Mucosa of gallbladder (tissue), 1 donor: ENCODE measurements at places on chromosomes 4 and X. TPM values are rescaled to one million over a fixed set of nuclear protein-coding genes. Genes with fewer than 3 reads are reported as not detected.

Gene TCEAL6
- not detected for total RNA-seq

Gene EGF
- 1.6 TPM for total RNA-seq

Gene FAM9B
- total RNA-seq, result not detected

Gene BEND4
- total RNA-seq, result 0.20 TPM

Gene KLKB1
- 3.7 TPM for total RNA-seq

Gene NOX1
- total RNA-seq, result not detected

Gene RHOXF2
- not detected for total RNA-seq

Gene GDPD2
- 0.32 TPM for total RNA-seq

Gene CENPU
- total RNA-seq, result 3.8 TPM

Gene SCD5
- total RNA-seq, result 22.9 TPM

Gene YY2
- total RNA-seq, result 1.9 TPM

DNA sequence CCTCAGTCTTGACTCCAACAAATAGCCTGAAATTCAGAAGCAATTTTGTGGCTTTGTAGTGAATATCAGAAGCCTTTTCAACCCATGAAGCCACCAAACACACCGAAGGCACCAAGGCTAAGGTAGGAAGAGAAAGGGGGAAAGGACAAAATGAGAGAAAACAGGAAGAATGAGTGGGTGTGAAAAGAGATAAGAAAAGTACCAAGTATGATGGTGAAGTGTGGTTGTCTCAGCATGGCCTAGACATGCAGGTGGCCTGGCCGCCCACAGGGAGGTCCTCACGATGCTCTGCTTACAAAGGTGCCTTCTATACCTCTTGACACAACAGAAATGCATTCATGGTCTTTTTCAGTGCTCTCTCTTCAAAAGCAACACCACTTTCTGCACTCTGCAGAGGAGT lies 34.9 kb downstream of the ACSL1 start:
- DNase-seq, result no peak

- no peak for DNase-seq
Measured at GRCh38 chr4:187362937-187363857, 632.4 kb upstream of the ZFP42 start.

DNA sequence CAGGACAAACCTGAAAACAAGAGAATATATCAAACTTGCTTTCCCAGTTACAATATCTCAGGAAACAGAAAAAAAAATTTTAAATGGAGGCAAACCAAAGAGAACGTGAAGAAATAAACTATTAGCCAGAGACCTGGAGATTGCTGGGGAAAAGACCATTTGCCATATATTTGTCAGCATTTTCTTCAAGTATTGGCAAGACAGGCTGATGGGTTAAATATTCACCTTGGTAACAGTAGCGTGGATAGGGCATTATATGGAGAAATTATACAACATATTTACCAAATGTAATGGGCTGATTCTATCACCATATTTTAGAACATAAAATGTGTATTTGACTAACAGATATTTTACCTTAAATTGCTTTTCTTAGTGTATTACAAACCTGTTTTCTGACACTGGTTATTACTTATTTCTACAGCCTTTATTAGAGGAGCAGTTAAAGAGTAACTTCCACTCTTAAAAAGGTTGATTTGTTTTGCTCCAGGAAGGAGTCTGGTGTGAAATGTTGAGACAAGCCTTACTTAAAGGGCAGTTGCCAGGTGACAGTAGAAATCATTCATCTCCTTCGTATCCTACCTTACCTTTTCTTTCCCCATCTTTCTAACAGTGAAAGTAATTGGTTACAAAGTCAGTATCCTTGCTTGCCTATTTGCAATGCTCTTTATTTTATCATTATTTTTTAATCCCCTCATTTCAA lies 575.5 kb downstream of the GBA3 start:
- DNase-seq, result no peak

GRCh38 chr4:8127051-8127826 lies 31.4 kb downstream of the ABLIM2 start:
- DNase-seq, result no peak

- no peak for DNase-seq
Measured at GRCh38 chr4:153655002-153655541, 29.0 kb upstream of the TLR2 start.

GRCh38 chrX:154123241-154124219 lies 20.5 kb upstream of the OPN1LW start:
- peak; percentile 58 for DNase-seq

DNA sequence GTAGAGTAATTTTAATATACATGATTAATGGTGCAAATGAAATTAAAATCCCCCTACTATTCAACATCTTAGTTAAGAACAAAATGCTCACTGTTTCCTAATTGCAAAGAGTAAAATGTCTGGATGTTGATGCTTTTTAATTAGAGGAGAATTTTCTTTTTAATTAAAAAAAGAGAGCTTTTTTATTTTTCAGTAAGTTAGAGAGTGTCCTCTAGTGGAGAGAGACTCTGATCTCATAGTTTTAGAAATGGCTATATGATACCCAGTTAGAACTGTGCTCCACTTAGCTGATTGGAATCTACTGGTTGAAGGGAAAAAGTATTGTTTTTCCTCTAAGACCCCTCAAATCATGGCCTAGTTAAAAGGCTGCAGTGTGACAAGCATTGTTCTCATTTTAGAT lies 312.0 kb upstream of the MAGEB2 start:
- DNase-seq, result no peak

GRCh38 chr4:114108869-114109268 lies 129.4 kb upstream of the ARSJ start:
- no peak for DNase-seq

DNA sequence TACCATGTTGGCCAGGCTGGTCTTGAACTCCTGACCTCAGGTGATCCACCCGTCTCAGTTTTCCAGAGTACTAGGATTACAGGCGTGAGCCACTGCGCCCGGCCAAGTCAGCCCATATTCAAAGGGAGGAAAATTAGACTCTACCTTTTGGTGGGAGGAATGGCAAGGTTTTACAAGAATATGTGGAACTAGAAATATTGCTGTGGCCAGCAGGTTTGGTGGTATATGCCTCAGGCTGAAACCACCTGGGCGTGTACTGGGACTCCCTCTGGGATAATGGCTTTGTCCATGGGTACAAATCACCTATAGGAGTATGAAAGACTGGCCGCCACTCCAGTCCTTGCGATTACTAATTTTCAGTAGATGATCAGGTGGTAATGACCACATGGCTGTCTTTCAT lies 32.4 kb downstream of the SAT1 start:
- no peak for DNase-seq

GRCh38 chr4:68797618-68798017 lies 18.2 kb upstream of the UGT2B10 start:
- no peak for DNase-seq

GRCh38 chr4:128521156-128521555 lies 233.5 kb upstream of the PGRMC2 start:
- DNase-seq, result no peak

DNA sequence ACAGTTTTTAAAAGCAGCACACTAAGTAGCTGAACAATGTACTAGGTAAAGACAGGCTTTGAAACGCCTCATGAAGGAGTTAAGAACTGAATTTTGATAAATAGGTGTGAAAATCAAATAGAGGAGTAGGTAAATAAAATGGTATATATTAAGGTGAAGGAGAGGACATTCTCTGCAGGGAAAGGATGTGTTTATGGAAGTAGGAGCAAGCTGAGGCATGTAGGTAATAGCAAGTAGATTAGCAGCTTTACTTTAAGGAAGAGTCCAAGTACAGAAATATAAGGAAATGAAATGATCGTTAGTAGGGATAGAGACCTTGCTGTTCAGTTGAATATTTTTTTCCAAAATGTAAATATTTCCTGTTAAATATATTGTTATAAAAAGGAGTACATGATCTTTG lies 12.5 kb downstream of the METAP1 start:
- DNase-seq, result no peak

DNA sequence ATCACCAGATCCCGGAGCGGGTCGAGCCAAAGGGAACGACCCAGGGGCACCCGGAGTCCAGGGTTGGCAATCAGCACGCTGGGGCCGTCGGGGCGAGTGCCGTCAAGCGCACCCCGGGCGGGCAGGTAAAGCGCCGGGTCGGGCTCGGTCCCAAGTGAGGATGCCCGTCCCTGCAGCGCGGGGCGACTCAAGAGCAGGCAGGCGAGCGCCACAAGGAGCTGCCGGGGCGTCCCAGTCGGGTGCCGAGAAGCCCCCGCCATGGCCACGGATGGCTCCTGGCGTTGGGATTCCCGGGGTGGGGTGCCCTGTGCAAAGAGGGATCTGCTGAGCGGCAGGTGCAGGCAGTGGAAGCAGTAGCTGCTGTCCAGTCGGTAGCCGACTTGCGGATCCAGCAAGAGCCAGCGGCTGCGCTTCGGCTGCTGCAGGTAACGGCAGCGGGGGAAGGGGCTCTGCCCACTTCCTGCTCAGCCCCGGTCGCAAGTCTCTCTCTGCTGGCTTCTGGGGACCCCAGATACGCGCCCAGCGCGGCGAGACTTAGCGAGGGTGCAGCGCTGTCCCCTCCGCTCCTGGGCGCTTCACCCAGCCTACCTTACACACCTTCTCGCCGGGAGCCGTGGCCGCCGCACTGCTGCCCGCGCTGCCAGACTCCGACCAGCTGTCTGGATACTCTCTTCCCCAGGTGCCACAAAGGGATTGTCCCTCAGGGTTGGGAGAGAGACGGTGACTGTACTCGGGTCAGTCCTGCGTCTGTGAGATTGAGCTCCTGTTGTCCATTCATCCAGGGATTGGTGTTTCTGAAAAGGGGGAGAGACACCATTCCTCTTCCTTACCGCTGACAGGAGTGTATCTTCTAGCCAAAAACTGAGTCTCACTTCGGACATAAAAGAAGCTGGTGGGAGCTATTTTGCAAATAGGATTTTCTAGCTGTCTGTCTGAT lies at the start of gene FREM3:
Gene FREM3, minus strand, starts transcription at position 260 of the 937 bp plus-strand sequence. Its CDS starts 0 bp downstream, at position 260.
- no peak for DNase-seq

DNA sequence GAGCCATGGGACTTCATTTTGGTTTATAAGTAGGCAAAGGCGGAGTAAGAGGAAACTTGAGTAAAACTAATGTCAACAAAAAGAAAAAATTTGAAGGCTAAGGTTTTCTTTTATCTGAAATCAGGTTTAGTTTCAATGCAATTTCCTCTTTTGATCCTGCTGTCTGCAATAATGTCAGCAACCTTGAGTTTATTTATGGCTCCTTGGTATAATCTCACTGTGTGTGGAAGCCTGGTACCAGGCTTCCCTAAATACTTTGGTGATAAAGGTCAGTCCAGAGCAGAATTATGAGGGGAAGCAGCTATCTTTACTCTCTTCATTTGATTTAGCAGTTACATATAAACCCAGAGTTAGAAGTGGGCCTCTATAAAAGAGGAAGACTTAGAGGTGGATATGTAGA lies 57.8 kb downstream of the NDNF start:
- no peak for DNase-seq

GRCh38 chr4:82818664-82819662 lies 20.4 kb upstream of the SCD5 start:
- no peak for DNase-seq

GRCh38 chr4:17068392-17068791 lies 169.9 kb upstream of the LDB2 start:
- no peak for DNase-seq

DNA sequence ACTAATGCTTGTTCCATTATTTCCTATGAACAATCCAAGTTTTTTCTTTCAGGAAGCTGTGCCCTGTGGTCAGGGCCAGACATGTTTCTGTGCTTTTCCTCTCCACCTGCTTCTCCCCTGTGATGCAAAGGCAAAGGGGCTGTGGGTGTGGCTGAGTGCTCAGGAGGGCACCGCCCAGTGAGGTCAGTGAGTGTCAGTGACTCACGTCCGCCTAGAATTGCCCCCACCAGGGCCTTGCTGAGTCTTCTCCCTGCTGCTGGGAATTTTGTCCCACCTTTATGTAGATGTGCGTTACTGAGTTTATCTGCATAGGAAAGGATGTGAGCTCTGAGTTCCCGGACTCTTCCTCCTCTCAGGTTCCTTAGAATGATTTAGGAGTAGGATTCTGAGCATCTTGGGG lies 283.2 kb downstream of the DCHS2 start:
- DNase-seq, result no peak

GRCh38 chr4:110138551-110138950 lies 59.9 kb downstream of the ELOVL6 start:
- DNase-seq, result no peak

- no peak for DNase-seq
Measured at GRCh38 chrX:118355225-118355920, 9.5 kb downstream of the WDR44 start.

- no peak for DNase-seq
Measured at GRCh38 chr4:168319486-168320019, 1.0 kb upstream of the DDX60 start.

GRCh38 chr4:163991298-163991865 lies 496.9 kb downstream of the TMA16 start:
- DNase-seq, result no peak

DNA sequence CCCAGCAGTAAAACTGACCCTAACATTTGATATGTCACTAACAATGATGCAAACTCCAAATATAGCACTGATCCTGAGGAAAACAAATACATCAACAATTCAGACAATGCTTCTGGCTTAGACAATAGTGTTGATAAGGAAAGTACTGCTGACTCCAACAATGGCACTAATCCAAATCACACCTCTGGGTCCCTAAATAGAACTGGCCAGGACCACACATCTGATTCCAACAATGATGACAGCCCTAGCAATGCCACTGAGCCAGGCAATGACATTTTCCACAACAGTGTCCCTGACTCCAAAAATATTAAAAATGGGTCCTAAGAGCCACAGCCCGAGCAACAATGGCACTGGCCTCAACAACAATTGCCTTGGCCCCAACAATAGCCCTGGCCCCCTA lies 243.1 kb upstream of the APOOL start:
- DNase-seq, result no peak

- DNase-seq, result no peak
Measured at GRCh38 chrX:37287741-37288444, 61.3 kb upstream of the PRRG1 start.

GRCh38 chr4:176259330-176260090 lies 9.5 kb downstream of the ASB5 start:
- DNase-seq, result no peak

- DNase-seq, result peak; percentile 76
Measured at GRCh38 chrX:86148024-86148511, at the start of gene DACH2. Gene DACH2, plus strand, starts transcription at chrX:86148451.

- DNase-seq, result no peak
Measured at GRCh38 chrX:151919610-151920009, 6.9 kb downstream of the MAGEA4 start.

DNA sequence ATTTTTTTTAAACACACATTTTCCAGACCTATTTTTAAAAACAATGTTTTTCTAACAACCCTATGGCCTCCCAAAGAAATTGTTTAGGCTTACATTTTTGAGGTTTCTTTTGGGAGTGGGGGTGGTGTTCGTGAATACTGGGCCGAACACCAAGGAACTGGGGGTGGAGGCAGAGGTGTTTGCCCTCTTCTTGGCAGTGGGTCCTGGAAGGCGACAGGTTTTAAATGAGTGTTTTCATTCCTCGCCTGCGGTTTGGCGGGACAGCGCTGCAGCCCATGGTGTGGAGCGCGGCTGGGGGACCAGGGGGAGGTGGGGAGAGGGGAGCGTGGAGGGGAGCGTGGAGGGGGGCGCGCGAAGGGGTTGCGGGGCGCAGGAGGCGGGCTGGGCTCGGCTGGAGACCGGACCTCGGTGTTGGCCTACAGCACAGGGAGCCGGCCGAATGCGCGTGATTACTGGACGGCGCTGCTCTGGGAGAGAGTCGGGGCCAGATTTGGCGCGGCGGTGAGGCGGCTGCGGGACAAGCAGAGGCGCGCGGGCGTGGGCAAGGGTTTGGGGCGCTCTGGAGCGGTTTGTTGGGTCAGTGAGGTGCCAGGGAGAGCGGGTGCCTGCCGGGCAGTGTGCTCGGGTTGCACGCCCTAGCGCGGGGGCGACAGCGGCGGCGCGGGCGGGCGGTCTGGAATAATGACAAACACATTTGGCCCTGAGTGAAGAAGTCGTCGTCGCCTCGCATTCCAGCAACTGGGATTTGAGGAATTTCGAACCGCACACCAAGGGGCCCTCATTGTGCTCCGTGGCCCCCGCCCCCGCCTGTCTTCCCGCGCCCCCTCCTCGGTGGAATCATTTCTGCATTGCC lies 764 bp downstream of the PDGFRA start:
- no peak for DNase-seq
